Stomach (tissue), 19 donors: ENCODE measurements at places on chromosomes 16 and 17. TPM values are rescaled to one million over a fixed set of nuclear protein-coding genes. Genes with fewer than 3 reads are reported as not detected.

The EXOSC6 gene
- 44.2 TPM for total RNA-seq

The KRTAP9-8 gene
- not detected for total RNA-seq

The ZACN gene
- not detected for total RNA-seq

The PSKH1 gene
- total RNA-seq = 18.7 TPM

The SMIM22 gene
- total RNA-seq = 131 TPM

The TEX19 gene
- total RNA-seq = not detected

The ADAP2 gene
- 8.8 TPM for total RNA-seq
